ENCODE measurements at places on chromosomes 6 and 20.

DNA sequence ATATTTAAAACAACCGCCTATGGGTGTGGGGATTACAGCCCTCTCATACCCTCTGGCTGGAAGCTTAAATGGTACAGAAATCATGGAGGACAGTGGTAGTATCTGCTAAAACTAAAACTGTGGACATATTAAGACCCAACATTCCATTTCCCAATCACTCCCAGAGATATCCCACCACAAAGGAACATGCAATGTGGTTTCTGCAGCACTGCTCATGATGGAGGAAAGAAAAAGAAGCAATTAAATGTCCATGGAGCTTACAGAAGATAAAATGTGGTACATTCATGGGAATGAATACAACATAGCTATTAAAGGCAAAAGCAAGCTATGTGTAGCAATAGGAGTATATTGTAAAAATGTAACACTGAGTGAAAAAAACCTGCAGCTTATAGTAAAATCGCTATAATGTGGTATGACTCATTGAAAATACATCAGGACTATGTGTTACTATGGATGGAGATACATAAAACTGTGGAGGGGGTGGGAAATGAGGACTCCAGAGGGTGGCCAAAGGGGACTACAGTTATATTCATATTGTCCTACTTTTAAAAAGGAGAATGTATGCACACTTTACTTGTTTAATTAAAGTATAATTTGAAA, 22.9 kb upstream of the NNAT start:
- no peak for DNase-seq

- DNase-seq, result no peak
These were observed 17.2 kb downstream of the TREML1 start for GRCh38 chr6:41136911-41137310.

GRCh38 chr20:22411627-22412450, 172.5 kb downstream of the FOXA2 start:
- DNase-seq, result no peak

- DNase-seq, result peak; percentile 39
These were observed 242.3 kb downstream of the TBX18 start for GRCh38 chr6:84522135-84522549.
